Prostate gland (tissue), 2 donors: ENCODE measurements at places on chromosomes 7 and 10.

DNA sequence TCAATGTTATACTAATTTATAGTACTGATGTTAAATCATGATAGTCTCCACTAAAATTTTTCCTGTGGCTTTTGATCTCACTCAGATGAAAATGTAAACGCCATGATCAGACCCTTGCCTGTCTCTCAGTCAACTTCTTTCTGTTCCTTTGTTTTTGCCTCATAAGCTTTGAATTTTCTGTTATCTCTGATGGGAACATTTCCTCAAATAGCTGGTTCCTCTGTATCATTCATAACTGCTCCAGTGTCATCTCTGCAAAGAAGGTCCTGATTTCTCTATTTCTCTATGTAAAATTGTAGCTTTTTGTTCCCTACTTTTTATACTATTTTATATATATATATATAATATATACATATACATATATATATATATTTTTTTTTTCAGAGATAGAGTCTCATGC is 67.5 kb downstream of the GPR141 start:
- no peak for DNase-seq

DNA sequence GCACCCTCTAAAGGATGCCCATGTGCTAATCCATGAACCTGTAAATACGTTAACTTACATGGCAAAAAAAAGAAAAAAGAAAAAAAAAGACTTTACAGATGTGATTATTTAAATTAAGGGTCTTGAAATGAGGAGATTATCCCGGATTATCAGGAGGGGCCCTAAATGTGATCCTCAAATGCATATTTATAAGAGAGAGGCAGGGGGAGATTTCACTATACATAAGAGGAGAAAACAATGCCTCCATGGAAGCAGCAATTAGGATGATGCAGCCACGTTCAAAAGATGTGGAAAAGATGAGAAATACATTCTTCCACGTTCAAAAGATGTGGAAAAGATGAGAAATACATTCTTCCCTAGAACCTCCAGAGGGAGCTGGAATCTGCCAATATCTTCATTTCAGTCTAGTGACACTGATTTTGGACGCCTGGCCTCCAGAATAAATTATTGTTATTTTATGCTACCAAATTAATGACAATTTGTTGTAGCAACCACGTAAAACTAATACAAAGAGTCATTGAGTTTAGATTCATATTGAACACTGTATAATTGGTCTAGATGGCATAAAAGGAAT is 328.4 kb upstream of the GNAI1 start:
- no peak for DNase-seq

DNA sequence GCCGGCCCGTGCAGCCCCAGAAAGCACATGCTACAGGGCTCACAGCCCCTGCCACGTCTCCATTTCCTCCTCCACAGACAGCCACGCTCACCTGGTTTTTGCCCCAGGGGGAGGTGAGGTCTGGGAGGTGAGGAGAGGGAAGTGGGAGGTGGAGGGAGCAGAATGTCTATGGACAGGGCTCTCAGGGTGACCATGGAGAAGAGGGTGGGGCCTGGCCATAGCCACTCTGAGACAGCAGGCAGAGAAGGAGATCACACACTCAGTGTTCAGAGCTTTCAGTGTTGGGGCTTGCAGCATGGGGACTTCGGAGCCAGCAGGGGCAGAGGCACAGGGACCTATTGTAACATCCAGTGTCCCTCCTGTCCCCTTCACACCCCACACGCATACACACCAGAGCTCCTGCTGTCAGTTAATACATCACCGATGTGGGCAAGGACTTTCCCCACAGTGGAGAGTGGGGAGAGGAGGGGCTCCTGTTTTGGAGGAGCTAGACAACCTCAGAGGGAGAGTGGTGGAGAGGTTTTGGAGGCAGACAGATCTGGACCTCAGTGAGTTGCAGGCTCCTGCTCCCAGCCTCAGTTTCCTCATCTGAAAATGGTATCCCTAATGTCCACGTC is 14.4 kb downstream of the WDFY4 start:
- DNase-seq: no peak

DNA sequence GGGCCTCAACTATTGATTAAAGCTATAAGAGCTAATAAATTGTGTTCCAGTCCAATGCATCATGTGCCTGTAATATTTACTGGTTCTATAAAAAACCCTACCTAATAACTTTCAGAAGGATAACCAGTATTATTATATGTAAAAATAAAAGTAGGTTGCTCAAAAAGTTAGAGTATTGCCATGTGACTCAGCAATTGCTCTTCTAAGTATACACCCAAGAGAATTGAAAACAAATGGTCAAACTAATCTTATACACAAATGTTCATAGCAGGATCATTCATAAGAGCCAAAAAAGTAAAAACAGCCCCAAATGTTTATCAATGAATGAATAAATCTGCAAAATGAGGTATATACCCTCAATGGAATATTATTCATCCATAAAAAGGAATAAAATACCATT is 89.5 kb upstream of the TES start:
- DNase-seq: no peak

GRCh38 chr10:19970717-19971116 is 154.5 kb downstream of the PLXDC2 start:
- no peak for DNase-seq

DNA sequence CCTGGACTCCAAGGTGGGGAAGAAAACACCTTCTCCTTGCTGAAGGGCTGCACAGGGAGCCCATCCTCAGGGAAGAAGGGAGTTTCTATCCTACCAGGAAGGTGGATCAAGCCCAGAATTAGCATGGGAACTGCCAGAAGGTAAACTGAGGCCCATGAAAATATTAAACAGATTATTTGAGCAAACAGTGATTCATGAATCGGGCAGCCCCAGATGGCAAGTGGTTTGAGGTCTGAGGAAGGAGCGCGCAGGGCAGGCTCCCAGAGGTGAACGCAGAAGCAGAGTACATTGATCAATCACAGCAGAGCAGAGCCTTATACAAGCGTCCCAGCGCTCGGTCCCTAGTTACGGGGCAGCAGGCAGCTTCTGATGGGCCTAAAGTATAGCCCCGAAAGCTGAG is 35.8 kb upstream of the PROSER2 start:
- no peak for DNase-seq

DNA sequence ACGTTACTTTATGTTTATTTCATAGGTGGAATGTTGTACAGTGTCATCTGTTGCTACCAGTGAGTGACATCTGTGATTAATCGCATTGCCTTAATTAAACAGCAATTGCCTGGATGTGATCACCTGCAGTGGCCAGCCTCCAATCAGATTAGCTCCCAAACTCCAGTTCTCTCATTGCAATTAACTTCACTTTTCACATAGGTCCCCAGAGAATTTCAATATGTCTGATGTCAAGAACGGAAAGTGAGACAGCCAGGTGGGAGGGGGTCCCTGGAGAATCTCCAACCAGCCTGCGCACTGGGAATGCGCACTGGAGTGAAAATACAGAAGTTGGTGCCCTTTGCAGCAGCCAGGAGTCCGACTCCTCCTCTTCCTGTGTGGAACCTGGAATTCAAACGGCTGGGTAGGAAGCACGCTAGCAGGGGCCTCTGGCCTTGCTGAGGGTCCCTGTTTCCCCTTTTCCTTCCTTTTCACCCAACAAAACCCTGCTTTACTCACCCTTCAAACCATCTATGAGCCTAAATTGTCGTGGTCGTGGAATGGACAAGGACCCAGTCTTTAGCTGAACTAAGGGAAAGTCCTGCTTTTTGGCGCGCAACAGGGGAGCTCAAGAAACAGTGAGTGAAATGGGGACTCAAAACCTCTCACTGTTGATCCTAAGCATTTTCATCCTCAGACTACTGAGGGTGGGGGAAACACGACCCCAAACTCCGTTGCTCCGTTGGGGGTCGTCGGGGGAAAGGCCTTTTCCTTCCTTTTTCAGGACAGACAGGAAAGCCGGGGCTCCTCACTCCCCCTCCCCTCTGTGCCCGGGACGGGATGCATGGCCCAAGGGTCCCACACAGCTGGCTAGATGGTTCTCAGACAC is 1355.5 kb upstream of the LRRTM3 start:
- peak; percentile 7 for DNase-seq

GRCh38 chr7:46281071-46281470 is 360.0 kb upstream of the IGFBP3 start:
- no peak for DNase-seq

- DNase-seq: no peak
Observed at GRCh38 chr7:10593080-10593479, 380.6 kb upstream of the PHF14 start.

DNA sequence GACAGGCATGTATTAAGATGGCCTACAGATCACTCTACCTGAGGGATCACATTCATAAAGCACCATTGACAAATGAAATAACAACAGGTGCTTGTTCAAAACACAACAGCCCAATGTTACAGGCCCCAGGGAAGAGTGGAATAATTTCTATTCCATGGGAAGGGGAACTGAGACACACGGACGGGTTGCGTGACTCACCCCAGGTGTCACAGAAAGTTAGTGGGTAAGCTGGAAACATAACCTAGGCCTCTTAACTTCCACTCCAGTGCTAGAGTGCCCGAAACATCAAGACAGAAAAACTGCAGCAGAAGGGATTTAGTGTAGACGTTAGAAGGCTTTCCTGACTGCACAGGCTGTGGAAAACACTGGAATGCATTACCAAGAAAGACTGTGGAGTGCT is 48.3 kb downstream of the SLC37A3 start:
- no peak for DNase-seq

DNA sequence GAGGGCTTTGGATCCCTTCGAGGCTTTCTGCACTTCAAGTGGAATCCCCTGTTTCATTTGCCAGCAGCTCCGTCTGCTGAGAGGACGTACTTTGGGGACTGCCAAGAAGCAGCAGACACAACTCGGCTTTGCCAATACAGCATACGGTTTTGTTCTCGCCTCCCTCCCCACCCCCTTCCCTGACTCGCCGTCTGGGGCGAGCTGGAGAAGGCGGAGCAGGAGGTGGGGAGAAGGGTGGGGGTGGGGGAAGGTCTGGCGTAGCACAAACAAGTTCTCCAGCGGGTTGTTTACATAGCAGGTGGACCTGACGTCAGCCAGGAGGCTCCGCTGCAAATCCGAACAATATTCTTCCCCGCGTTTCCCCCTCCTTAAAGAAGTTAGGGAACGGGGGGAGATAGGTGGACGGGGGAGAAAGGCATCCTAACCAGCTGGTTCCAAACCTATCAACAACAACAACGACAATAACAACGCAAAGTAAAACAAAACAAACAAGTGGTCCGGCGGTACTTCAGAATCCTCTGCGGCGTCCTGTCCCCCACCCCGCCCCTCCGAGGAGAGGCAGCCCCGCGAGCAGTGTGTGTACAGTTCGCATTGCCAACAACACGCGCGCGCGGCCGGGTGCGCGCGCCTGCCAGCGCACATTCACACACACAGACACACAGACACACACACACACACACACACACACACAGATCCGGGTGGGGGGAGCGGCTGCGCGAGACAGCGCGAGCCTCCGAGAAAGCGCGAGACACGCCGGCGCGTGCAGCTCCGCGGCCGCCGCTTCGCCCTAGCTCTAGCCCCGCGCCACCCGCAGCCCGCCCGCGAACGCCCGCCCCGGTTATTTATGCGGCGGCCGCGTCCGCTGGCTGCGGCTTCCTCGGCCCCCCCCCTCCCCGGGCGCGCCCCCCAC is 167.0 kb upstream of the PPP1R3A start:
- peak; percentile 79 for DNase-seq

- DNase-seq: no peak
Observed at GRCh38 chr7:93894966-93895640, 4.5 kb upstream of the TFPI2 start.

DNA sequence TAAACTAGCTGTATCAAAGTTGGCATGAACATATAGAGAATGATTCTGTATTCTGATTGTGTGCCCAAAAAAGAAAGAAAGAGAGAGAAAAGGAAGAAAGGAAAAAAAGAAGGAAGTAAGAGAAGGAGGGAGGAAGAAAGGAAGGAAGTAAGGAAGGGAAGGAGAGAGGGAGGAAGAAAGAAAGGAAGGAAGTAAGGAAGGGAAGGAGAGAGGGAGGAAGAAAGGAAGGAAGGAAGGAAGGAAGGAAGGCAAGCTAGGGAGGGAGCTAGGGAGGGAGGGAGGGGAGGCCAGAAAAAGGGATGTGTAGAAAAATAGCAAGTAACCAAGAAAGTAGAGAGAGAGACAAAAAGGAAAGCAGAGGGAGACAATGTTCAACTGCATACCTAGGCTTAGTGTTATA is 60.7 kb upstream of the TARP start:
- DNase-seq: no peak

DNA sequence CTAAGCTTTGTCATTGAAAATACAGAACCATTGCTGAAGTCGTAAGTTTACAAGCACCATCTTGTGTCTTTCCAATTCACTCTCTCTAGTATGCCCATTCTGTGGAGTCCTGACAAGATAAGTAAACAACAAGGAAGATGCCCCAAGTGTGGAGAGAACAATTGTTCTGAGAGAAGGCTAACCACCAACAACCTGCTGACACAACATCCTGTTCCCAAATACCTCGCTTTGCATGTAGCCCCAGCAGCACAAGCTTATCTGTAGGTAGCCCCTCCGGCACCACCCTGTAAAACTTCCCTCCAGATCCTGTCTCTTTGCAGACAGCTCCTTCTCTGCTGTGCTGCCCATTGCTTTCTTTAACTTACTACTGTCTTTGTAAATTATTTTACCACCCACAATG is 233.3 kb upstream of the AOAH start:
- no peak for DNase-seq

GRCh38 chr10:131852823-131853609 is 47.8 kb upstream of the PPP2R2D start:
- no peak for DNase-seq

DNA sequence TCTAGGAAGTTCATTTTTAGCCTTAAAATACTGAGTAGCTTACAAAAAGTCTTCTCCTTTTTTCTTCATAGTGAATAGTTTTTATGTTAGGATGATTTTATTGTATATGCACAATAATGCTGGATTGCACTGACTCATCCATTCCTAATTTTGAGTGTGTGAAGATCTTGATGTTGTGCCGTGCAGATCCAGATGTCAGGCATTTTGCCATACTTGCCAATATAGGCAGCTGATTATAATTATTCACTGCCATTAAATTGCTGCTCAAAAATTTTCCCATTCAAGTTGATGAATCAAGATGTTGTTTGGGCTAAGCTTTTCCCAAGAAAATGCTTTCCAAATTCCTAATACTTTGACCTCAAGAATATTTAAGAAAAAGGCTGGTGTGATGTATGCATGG is 218.3 kb downstream of the AHR start:
- no peak for DNase-seq

- DNase-seq: no peak
Observed at GRCh38 chr7:33649476-33650441, 255.6 kb upstream of the BMPER start.

GRCh38 chr10:129960481-129961156 is 3.5 kb downstream of the EBF3 start:
- DNase-seq: no peak

- DNase-seq: no peak
Observed at GRCh38 chr10:76432016-76433012, 1000.9 kb downstream of the LRMDA start.

GRCh38 chr10:47088656-47089354 is 177.6 kb downstream of the PTPN20 start:
- no peak for DNase-seq

- no peak for DNase-seq
Observed at GRCh38 chr7:141748396-141748795, 10.2 kb downstream of the SSBP1 start.

- DNase-seq: no peak
Observed at GRCh38 chr10:96276426-96276825, 5.1 kb upstream of the BLNK start.

- no peak for DNase-seq
Observed at GRCh38 chr10:90205340-90205739, 503.9 kb downstream of the KIF20B start.

- DNase-seq: no peak
Observed at GRCh38 chr10:125823663-125824251, 411 bp downstream of the BCCIP start.
